Activated naive CD4-positive, alpha-beta T cell (primary cell): ENCODE measurements at places on chromosomes 4 and X.

- no peak for DNase-seq
Observed at GRCh38 chr4:26238778-26239679, 81.8 kb upstream of the RBPJ start.

GRCh38 chr4:165542476-165542875 lies 163.7 kb downstream of the CPE start:
- DNase-seq, result no peak

DNA sequence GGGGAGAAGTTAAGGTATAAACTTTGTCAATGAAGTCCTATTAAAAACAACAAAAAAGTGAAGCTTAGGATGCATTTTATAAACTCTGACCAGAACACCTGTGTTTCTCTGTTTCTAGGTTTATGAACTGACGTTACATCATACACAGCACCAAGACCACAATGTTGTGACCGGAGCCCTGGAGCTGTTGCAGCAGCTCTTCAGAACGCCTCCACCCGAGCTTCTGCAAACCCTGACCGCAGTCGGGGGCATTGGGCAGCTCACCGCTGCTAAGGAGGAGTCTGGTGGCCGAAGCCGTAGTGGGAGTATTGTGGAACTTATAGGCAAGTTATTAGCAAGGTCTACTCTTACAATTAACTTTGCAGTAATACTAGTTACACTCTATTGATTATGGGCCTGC lies 46.6 kb downstream of the HTT start:
- no peak for DNase-seq

- no peak for DNase-seq
Observed at GRCh38 chrX:72477781-72478181, 94.9 kb downstream of the HDAC8 start.

- no peak for DNase-seq
Observed at GRCh38 chr4:99841129-99841528, 24.5 kb downstream of the DAPP1 start.

GRCh38 chrX:103800318-103800717 lies 23.7 kb downstream of the PLP1 start:
- DNase-seq, result no peak

DNA sequence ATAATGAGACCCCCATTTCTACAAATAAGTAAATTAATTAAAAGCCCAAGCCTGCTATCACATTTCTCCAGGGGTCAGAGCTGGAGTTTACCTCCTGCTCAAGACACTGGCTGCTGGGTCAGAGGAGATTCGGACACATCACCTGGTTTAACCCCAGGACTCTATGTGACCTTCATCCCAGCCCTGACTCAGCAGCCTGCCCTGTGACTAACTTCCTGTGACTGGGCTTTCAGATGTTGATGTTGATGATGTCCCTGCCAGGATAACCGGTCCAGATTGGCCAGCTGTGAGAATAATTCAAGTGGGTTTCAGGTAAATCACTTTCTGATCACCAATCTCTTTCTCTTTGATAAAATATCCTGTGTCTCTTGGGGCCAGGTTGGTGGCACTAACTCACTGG lies 102.4 kb upstream of the MAML3 start:
- no peak for DNase-seq
